NCI-H526 treated with DMSO at 0.1 percent for 48 hours (cell line): ENCODE measurements at places on chromosomes 11 and 22.

- peak; percentile 41 for DNase-seq
Observed at GRCh38 chr11:8870411-8871170, 40.4 kb upstream of the AKIP1 start.

GRCh38 chr11:87889126-87889525 is 286.1 kb downstream of the RAB38 start:
- no peak for DNase-seq

- no peak for DNase-seq
Observed at GRCh38 chr11:69552951-69553350, 71.5 kb downstream of the LINC01488 start.

DNA sequence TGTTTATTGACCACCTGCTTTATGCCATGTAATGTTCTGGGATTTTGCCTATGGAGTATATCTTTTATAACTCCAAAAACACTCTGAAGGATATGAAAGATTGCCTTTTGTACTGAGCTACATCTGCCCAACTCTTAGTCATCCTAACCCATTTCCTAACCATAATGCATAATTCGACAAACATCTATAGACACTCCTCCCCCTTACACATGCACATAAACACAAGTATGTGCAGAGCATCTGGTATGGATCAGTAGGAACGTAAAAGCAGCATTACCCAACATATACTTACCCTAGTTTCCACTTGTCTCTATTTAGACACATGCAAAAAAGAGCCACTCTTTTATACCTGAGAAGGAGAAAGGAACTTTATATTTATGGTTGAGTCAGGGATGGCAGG is 272.8 kb downstream of the FAM76B start:
- no peak for DNase-seq

- no peak for DNase-seq
Observed at GRCh38 chr11:127255209-127255608, 254.6 kb upstream of the KIRREL3 start.

GRCh38 chr11:65430406-65431217 is 8.0 kb downstream of the NEAT1 start:
- no peak for DNase-seq

DNA sequence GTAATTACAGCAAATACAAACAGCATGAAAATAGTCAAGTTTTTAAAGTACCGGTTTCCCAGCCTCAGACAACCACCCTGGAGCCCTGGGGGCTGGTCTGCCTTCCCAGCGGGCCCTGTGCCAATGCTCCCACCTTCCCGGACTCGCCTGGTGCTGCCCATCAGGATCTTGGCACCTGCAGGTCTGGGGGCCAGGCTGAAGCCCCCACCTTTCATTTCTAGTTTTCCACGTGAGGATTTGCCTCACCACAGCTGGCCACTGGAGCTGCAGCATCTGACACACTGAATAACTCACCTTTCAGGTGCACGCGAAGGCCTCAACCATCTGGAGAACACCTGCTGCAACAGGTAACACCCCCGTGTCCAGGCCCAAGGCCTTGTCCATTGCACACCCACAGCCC is 108.7 kb upstream of the THY1 start:
- no peak for DNase-seq

DNA sequence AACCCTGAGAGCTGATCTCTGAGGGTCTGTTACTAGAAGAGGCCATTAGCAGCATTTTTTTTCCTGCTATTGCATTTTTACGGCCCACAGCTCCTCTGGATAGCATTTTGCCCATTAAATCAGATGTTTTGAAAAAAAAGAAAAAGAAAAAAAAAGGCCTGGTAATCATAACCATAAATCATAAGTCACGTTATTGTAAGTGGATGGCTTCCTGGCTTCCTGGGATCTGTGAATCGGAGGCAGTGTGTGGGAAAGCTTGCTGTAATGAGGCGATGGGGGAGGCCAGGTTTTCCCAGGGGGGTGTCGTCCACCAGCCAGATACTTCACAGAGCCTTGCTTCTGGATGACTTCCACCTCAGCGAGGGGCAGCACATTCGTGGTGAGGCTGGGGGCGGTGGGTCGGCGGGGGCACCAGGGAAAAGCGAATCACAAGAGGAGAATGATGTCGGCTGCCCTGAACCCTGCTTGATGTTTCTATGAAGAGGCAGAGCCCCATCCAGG is 106.5 kb upstream of the SYT13 start:
- DNase-seq: no peak

DNA sequence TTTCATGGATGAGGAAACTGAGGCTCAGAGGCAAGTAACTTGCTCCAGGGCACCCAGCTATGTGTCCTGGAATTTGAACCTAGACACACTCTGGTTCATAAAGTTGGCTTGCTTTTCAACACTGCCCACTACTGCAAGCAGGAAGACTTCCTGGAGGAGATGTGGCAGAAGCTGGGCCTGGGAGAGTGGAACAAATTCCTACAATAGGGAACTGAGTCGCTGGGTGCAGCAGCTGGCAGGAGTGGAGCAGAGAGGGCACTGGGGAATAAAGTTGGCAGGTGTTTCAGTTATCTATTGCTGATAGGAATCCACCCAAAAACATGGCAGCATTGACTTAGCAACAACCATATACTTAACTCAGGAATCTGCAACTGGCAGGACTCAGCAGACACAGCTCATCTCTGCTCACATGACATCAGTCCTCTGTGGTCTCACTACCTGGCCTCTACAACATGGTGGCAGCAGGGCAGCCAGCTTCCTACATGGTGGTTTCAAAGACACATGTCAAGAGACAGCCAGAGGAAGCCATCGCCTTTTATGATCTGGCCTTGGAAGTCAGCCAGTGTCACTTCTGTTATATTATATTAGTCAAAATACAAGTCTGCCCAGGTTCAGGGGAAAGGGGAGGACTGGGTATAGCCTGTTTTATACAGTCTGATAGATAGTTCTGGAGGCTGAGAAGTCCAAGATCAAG is 10.6 kb upstream of the CARD10 start:
- DNase-seq: no peak

GRCh38 chr11:64750361-64751054 is 6.6 kb upstream of the RASGRP2 start:
- no peak for DNase-seq

DNA sequence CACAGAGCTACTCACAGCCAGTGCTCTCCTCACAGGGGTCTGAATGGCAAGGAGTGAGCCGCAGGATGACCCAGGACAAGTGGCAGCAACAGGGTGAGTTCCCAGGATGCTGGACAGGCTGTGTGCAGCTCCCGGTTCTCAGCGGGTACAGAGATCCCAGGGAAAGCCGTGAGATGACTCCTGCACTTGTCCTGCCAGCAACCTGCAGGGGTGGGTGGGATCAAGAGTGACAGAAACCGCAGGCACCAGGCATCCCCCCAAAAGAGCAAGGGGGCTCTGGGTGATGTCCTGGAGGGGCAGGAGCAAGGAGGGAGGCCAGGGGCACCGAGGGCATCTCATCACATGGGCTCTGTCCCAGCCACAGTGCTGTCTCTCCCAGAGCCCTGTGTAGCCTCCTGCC is 15.9 kb upstream of the PRODH start:
- DNase-seq: no peak

DNA sequence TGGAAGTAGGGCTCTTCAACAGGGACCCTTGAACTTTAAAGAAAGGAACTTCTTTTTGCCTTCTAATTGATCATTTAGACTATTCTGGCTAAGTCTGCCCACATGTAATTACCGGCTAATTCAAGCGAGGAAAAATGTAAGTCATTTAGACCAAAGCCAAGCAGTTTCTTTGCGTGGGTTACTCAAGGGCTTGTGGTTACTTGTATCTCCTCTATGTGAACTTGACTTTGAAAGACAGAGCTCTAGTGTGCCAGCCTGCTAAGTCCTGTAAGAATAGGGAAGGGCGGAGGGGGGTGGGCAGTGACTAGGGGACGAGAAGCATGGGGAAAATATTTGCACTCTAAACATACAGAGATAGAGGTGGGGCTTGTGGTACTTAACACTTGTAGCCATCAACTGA is 145.2 kb upstream of the TEAD1 start:
- no peak for DNase-seq

DNA sequence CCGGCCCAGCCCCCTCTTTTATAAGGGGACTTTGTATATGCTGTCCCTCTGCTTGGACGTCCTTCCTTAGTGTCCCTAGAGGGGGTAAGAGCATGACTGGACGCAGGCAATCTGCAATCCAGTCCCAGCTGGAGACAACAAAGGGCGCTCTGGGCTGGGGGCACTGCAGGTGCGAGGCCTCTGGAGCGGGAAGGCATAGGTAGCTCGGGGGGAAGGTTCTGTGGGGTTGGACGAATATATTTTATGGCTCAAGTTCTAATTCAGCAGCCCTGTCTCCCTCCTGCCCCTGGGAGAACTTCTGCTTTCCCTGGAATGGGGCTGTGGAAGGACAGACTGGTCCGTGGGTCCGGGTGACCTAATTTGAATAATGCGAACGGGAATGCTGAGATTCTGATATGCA is 40.0 kb downstream of the KCNJ4 start:
- no peak for DNase-seq

DNA sequence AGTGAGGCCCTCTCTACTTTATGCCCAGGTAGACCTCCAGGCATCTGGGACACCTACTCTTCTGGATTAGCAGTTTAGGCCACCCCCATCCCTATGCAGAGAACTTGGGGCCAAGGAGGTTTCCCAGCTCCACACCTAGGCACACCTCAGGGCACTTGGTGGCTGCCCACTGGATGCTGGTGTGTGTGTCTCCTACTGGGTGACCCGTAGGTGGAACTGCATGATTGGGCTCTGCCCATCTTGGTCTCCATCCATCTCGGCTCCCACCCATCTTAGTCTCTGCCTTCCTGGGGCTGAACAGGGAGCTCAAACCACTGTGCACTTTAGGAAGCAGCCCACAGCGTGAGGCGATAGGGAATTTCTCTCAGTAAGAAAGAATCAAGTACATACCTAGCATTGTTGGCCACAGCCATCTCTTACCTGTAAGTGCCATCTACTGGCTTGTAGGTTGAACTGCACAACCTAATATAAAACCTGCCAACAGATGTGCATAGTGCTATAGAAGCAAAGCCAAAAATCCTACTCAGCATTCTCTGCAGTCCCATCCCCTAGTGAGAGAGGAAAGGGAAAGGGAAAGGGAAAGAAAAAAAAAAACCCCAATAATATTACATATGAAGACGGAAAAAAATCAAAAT is 61.6 kb upstream of the PTPN5 start:
- DNase-seq: peak; percentile 48

DNA sequence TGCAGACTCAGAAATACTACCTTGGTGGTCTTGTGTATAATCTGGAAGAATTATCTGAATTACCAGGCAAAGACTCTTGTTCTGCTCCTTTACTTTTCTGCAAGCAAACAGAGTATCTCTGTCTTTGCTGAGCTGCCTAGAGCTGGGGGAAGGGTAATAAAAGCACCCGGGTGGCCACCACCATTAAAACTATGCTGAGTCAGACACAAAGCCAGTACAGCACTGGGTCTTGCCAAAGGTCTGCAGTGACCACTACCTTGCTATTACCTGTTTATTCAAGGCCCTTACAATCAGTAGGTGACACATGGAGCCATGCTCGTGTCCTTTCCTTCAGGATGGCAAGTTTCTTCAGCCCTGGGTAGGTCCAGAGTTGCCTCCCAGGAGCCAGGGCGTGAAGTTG is 420.6 kb upstream of the CNTN5 start:
- no peak for DNase-seq
